ENCODE measurements at places on chromosomes 6 and 20. TPM values are rescaled to one million over a fixed set of nuclear protein-coding genes. Genes with fewer than 3 reads are reported as not detected.

Gene HCRTR2
- not detected for total RNA-seq

Gene SLCO4A1
- not detected for total RNA-seq

Gene CNBD2
- 3.4 TPM for total RNA-seq

Gene TCP11
- not detected for total RNA-seq

Gene ESR1
- total RNA-seq: 0.13 TPM

Gene UNC93A
- total RNA-seq: not detected

Gene ZC2HC1B
- not detected for total RNA-seq

Gene CRISP2
- not detected for total RNA-seq

Gene PDE7B
- 5.0 TPM for total RNA-seq

Gene SLC22A2
- total RNA-seq: not detected

Gene LINC00237
- total RNA-seq: not detected

Gene CDSN
- 0.13 TPM for total RNA-seq

Gene GRM1
- total RNA-seq: 0.08 TPM

Gene C2
- total RNA-seq: 4.8 TPM

Gene CST5
- 0.13 TPM for total RNA-seq

Gene IRF4
- not detected for total RNA-seq

Gene NEDD9
- 21.1 TPM for total RNA-seq

Gene SLC17A2
- total RNA-seq: not detected

Gene CENPW
- total RNA-seq: 2.2 TPM

Gene C20orf202
- total RNA-seq: not detected

Gene FILIP1
- 0.26 TPM for total RNA-seq

Gene EYS
- not detected for total RNA-seq

Gene RSPO4
- not detected for total RNA-seq

Gene TMEM244
- not detected for total RNA-seq

Gene C20orf141
- not detected for total RNA-seq

Gene C6orf15
- total RNA-seq: not detected
